ENCODE measurements at places on chromosomes 16 and 17.

GRCh38 chr17:3917391-3917931 is 1.2 kb upstream of the P2RX1 start:
- peak overlapping the region; percentile 83 for H3K27ac ChIP-seq
- peak; percentile 82 for DNase-seq
- H3K4me1 ChIP-seq: peaks cover 32% of the 10 kb centered on the region
- no peak overlapping the region for H3K4me3 ChIP-seq
- no peaks in the 10 kb centered on the region for H3K36me3 ChIP-seq
- H3K27me3 ChIP-seq: no peaks in the 10 kb centered on the region

GRCh38 chr16:719815-720446 is 1.0 kb upstream of the ANTKMT start:
- H3K27me3 ChIP-seq: no peaks in the 10 kb centered on the region
- no peaks in the 10 kb centered on the region for H3K36me3 ChIP-seq

DNA sequence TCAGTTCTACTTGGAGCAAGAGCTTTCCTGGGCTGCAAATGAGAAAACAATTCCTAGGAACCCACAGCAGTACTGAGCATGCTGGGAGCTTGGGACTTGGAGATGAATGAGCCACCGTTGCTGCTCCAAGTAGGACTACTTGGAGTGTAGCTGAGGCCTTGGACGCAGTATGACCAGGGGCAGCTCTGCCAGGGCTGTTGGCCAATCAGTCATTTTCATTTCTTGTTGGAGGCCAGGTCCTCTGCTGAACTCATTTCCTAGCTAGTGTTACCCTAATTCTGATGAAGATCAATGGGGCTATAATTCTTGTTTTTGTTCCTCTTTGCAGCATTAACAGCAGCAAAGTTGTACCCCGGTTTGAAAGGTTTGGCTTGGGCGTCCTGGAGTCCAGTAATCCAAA is 8.0 kb upstream of the LGALS9 start:
- peaks cover 8% of the 10 kb centered on the region for H3K36me3 ChIP-seq
- H3K4me3 ChIP-seq: no peak overlapping the region
- H3K27ac ChIP-seq: no peak overlapping the region
- no peaks in the 10 kb centered on the region for H3K4me1 ChIP-seq

- H3K4me3 ChIP-seq: no peak overlapping the region
- no peaks in the 10 kb centered on the region for H3K27me3 ChIP-seq
- no peak for DNase-seq
Measured at GRCh38 chr16:27225536-27226360, 22.4 kb downstream of the KDM8 start.

- peaks cover 5% of the 10 kb centered on the region for H3K4me1 ChIP-seq
- no peak for DNase-seq
- H3K4me3 ChIP-seq: no peak overlapping the region
- H3K36me3 ChIP-seq: no peaks in the 10 kb centered on the region
- no peak overlapping the region for H3K27ac ChIP-seq
Measured at GRCh38 chr17:50685691-50686493, 21.8 kb downstream of the ANKRD40 start.

- no peaks in the 10 kb centered on the region for H3K27me3 ChIP-seq
- no peak overlapping the region for H3K4me3 ChIP-seq
- H3K36me3 ChIP-seq: no peaks in the 10 kb centered on the region
Measured at GRCh38 chr17:64634218-64634617, 27.9 kb downstream of the SMURF2 start.

DNA sequence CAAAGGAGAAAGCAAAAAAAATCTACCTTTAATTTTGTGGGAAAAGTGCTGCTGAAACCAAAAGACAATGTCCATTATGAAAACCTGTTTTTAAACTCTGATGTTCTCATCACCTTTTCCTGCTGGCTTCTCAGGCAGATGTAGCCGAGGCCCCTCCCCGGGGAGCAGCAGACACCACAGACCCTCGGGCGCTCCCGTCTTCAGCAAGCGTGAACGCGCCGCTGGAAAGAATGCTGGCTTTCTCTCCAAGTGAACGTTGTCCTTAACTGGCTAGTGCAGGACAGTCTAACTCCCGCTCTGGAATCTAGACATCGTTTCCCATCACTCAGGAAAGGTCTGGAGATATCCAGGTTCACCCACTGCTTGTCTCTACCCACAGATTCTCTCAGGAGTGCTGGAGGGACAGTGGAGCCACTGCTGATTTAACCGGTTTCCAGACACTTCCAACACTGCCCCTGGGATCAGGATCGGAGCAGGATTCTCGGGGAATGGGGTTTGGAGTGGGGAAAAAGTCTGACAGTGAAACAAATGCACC is 211.2 kb downstream of the RBFOX3 start:
- H3K27ac ChIP-seq: no peak overlapping the region
- no peaks in the 10 kb centered on the region for H3K4me1 ChIP-seq
- no peak overlapping the region for H3K4me3 ChIP-seq
- peaks cover 63% of the 10 kb centered on the region for H3K27me3 ChIP-seq
- DNase-seq: no peak

GRCh38 chr16:9599415-9600120 is 508.1 kb downstream of the HAPSTR1 start:
- no peak overlapping the region for H3K4me3 ChIP-seq
- no peaks in the 10 kb centered on the region for H3K4me1 ChIP-seq
- no peak for DNase-seq

- no peak overlapping the region for H3K27ac ChIP-seq
- no peak overlapping the region for H3K4me3 ChIP-seq
- no peak for DNase-seq
- H3K36me3 ChIP-seq: no peaks in the 10 kb centered on the region
- no peaks in the 10 kb centered on the region for H3K27me3 ChIP-seq
Measured at GRCh38 chr17:72342061-72342460, 221.2 kb downstream of the SOX9 start.

DNA sequence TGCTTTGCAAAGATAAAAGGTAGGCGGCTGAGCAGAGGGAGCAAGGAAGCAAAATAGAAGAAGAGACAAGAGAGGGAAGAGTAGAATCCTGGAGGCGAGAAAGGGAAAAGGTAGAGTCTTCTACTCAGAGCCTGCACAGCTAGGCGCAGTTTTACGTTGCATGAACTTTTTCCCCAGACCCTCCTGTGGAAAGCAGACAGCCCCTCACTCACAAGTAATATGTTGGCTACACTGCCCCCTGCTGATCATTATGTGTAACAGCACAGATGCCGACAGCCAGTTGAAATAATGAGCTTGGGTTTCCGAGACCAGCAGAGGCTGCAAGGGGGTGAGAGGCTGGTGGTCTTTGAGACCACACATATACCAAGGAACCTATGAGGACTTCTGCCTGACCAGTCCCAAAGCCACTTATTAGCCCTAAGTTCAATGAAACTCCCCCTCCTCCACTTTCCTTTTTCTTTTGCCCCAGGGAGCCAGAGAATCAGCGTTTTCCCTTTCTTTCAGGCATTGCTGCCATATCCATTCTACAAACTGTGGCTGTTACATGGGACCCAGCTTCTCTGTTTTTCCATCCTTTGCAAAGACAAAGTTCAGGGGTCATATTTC is 22.5 kb upstream of the CMTR2 start:
- peak; percentile 28 for DNase-seq
- H3K4me1 ChIP-seq: no peaks in the 10 kb centered on the region
- H3K4me3 ChIP-seq: no peak overlapping the region
- no peaks in the 10 kb centered on the region for H3K36me3 ChIP-seq
- H3K27me3 ChIP-seq: peaks cover 12% of the 10 kb centered on the region

All from cardiac muscle cell (in vitro differentiated cells and primary cell).